ENCODE measurements at places on chromosomes 12 and 14. TPM values are rescaled to one million over a fixed set of nuclear protein-coding genes. Genes with fewer than 3 reads are reported as not detected.

GRCh38 chr12:131118371-131118770 is 164.7 kb downstream of the ADGRD1 start:
- peaks cover 4% of the 10 kb centered on the region for H3K27me3 ChIP-seq
- H3K4me3 ChIP-seq: no peak overlapping the region
- DNase-seq: no peak
- H3K27ac ChIP-seq: no peak overlapping the region
- no peaks in the 10 kb centered on the region for H3K36me3 ChIP-seq
- no peaks in the 10 kb centered on the region for H3K4me1 ChIP-seq

DNA sequence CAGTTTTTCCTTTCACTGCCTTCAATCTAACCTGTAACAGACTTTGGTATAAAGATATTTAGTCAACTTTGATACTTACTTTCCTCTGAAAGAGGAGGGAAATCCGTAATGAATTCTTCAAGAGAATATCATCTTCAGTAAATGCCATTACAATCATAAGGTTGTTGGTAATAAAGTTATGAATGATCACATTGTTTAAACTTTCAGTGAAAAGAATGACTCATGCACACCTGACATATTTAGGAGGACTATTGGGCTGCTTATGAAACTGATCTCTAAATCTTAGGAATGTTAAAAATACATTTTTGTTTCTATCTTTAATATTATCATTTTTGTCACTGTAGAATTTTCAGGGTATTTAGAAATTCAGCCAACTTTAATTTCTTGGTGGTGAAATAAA is 474.7 kb downstream of the SLC16A7 start:
- H3K36me3 ChIP-seq: no peaks in the 10 kb centered on the region
- no peak overlapping the region for H3K27ac ChIP-seq
- H3K4me3 ChIP-seq: no peak overlapping the region
- no peaks in the 10 kb centered on the region for H3K4me1 ChIP-seq
- no peak for DNase-seq

- no peaks in the 10 kb centered on the region for H3K36me3 ChIP-seq
- H3K27me3 ChIP-seq: peaks cover 8% of the 10 kb centered on the region
- peak; percentile 60 for DNase-seq
- H3K4me3 ChIP-seq: peak within 1 kb of the TSS; percentile 91
- peak within 1 kb of the TSS; percentile 81 for H3K27ac ChIP-seq
Observed at GRCh38 chr12:47904713-47905709, at the start of gene VDR. TSS of gene VDR (minus strand) at chr12:47904994. CDS start at chr12:47879113, 25,881 bp downstream.

DNA sequence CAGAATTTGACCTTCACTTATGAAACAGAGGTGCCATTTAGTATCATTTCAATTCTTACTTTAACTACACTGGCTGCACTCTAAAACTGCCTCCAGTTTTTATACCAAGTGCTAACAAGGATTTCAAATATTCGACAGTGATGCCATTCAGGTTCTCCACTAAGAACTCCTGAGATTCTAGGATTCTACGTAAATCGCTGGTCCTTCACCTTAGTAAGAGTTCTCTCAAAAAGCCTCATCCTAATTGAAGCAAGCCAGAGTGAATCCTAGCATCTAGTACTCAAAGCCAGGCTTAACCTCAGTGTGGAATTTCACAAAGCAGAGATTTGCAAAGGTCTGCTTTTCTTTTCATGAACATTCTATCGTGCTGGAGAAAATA is 3.5 kb downstream of the SLC38A2 start:
- H3K36me3 ChIP-seq: peaks cover 74% of the 10 kb centered on the region
- H3K27ac ChIP-seq: peak overlapping the region; percentile 82
- DNase-seq: no peak
- H3K4me1 ChIP-seq: peaks cover 21% of the 10 kb centered on the region
- H3K27me3 ChIP-seq: peaks cover 3% of the 10 kb centered on the region

GRCh38 chr12:68439368-68440045 is 107.3 kb upstream of the MDM1 start:
- H3K36me3 ChIP-seq: peaks cover 15% of the 10 kb centered on the region
- no peaks in the 10 kb centered on the region for H3K27me3 ChIP-seq
- peaks cover 7% of the 10 kb centered on the region for H3K4me1 ChIP-seq
- H3K27ac ChIP-seq: no peak overlapping the region
- no peak for DNase-seq

The BCL11B gene
- total RNA-seq: 209 TPM

All from naive thymus-derived CD8-positive, alpha-beta T cell (primary cell).